ENCODE measurements at places on chromosomes 4 and X. TPM values are rescaled to one million over a fixed set of nuclear protein-coding genes. Genes with fewer than 3 reads are reported as not detected.

Gene ARSJ
- total RNA-seq = 6.7 TPM

Gene PGK1
- 216 TPM for total RNA-seq

Gene CXXC4
- total RNA-seq = 2.8 TPM

Gene PYURF
- 91.2 TPM for total RNA-seq

Gene CACNA1F
- 0.15 TPM for total RNA-seq

- no peak for DNase-seq
- H3K27me3 ChIP-seq = no peaks in the 10 kb centered on the region
These were observed 440.5 kb downstream of the MAPK10 start for GRCh38 chr4:85919200-85919887.

DNA sequence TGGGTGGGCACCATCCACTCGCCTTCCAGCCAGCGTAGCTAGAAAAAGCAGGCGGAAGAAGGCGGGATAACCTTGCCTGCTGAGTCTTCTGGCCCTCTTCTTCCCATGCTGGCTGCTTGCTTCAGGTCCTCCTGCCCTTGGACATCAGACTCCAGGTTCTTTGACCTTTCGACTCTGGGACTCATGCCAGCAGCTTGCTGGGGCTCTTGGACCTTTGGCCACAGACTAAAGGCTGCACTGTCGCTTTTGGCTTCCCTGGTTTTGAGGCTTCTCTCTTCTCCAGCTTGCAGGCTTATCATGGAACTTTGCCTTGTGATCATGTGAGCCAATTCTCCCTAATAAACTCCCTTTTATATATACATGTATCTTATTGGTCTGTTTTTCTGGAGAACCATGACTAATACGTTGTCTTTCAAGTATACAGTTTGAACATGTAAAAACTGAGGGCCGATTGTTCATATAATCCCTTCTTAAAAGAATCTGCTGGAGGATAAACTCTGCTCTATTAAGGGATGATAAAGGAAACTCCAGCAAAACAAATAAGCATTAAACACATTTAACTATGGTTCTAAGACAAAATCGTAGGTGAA is 116.6 kb upstream of the LCORL start:
- H3K27ac ChIP-seq = no peak overlapping the region
- H3K4me3 ChIP-seq = no peak overlapping the region
- no peaks in the 10 kb centered on the region for H3K27me3 ChIP-seq
- no peak for DNase-seq

DNA sequence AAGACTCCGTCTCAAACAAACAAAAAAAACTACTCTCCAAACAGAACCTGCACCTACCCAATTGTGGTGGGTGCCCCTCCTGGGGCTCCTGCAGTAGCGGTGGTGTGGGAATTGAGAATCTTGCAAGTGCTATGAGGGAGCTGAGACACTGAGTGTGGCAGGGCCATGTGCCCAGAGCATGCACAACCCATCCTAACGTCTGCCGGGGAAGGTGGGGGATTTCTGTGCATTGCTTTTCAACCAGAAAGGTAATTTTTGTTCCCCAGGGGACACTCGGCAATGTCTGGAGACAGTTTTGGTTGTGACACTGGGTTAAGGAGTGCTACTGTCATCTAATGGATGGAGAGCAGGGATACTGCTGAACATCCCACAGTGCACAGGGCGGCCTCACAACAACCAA is 35.7 kb downstream of the TBL1X start:
- no peaks in the 10 kb centered on the region for H3K27me3 ChIP-seq
- no peaks in the 10 kb centered on the region for H3K4me1 ChIP-seq
- DNase-seq = no peak

- H3K27me3 ChIP-seq = no peaks in the 10 kb centered on the region
- H3K27ac ChIP-seq = no peak overlapping the region
- H3K36me3 ChIP-seq = no peaks in the 10 kb centered on the region
- no peaks in the 10 kb centered on the region for H3K4me1 ChIP-seq
- no peak overlapping the region for H3K4me3 ChIP-seq
These were observed 44.4 kb downstream of the RAP1GDS1 start for GRCh38 chr4:98305576-98305975.

DNA sequence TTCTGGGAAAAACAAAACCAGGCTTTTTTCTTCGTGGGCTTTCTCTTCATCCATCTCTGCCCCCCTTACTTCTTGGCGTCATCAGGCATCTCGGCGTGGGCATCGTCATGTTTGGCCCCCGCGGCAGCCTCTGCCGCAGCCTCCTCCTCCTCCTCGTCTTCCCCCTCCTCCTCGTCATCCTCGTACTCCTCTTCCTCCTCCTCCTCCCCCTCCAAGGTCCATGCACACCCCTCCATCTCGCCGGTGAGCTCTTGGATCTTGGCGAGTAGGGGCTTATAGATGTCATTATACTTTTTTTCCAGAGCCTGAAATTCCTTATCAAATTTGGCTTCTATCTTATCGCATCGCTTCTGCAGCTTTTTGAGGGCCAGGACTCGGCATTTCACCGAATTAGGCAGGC is 488 bp downstream of the NAP1L5 start:
- H3K4me1 ChIP-seq = peaks cover 6% of the 10 kb centered on the region
- no peaks in the 10 kb centered on the region for H3K27me3 ChIP-seq
- no peaks in the 10 kb centered on the region for H3K36me3 ChIP-seq
- H3K4me3 ChIP-seq = peak overlapping the region; percentile 58

- H3K4me3 ChIP-seq = no peak overlapping the region
- no peaks in the 10 kb centered on the region for H3K4me1 ChIP-seq
- DNase-seq = no peak
- H3K36me3 ChIP-seq = no peaks in the 10 kb centered on the region
These were observed 74.6 kb downstream of the AMELX start for GRCh38 chrX:11367609-11368430.

DNA sequence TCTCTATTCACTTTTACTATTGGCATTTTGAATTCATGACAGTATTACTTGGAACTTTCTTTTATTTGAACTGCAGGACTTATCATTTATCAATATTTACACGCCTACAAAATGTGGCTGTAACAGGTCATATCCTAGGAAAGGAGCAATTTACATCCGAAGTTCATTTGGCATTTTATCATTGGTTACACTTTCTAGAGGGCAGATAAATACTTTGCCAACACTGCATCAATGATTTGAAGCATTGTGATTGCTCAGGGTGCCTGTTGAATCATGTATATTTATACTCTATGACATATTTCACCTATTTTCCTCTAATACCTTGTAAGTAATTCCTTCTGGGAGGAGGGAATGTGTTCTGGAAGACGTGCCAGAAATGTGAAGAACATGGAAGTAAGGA is 136.7 kb downstream of the MID1IP1 start:
- no peak overlapping the region for H3K4me3 ChIP-seq
- H3K36me3 ChIP-seq = no peaks in the 10 kb centered on the region

DNA sequence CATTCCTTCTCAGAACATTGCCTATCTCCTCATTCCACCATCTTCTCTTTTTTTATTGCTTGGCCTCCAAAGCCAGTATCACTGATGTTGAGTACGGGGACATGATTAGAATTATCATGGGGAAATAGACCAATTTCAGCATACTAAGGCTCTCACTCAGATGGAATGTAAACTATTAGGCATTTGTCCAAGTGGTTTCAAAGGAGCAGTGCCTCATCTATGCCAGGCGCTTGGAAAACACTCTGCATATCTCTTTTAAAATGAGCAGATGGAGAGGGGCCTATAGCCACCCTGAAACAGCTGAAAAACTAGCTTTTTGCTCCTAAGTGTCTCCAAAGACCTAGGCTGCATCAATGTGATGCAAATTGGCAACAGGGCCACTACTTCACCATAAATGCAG is 150.8 kb upstream of the DIPK2B start:
- H3K4me1 ChIP-seq = no peaks in the 10 kb centered on the region
- H3K36me3 ChIP-seq = no peaks in the 10 kb centered on the region
- H3K27me3 ChIP-seq = no peaks in the 10 kb centered on the region
- no peak overlapping the region for H3K4me3 ChIP-seq
- no peak overlapping the region for H3K27ac ChIP-seq

DNA sequence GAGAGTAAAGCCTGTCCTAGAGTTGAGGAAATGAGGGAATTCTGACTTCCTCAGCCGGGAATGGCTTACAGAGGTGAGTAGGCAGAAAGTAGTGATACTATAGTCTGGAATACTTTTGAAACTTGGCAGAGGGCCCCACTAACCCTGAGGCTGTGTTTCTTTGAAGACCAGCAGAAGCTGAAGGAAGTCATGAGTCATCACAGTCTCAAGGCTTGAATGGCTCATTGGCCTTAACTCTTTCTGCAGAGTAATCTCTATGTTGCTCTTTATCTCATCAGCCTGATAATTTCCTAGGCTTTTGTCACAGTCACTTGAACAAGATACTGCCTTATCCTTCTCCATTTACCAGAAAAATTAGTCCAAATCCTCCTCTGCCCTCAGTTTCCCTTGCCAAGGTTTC is 80.8 kb downstream of the ANKRD50 start:
- H3K4me1 ChIP-seq = no peaks in the 10 kb centered on the region
- no peak overlapping the region for H3K27ac ChIP-seq
- H3K4me3 ChIP-seq = no peak overlapping the region

DNA sequence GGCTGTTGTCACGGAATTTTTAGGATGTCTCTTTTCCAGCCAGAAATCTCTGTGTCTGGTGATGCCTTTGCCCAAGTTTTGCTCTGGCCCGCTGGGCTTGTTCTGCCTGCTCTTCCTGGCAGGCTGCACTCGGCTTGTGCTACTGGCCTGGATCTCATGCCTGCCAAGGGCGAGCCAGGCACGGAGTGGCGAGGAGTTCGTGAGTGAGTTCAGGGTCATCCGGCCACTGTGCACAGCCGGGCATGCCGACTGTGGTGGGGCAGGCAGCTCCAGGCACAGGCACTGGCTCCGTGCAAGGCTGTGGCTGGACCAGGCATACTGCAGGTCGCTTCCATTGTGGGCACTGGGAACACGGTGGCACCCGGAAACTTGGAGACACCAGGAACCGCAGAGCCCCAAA is 129.1 kb downstream of the ARHGAP10 start:
- H3K27ac ChIP-seq = no peak overlapping the region
- H3K4me3 ChIP-seq = no peak overlapping the region
- H3K4me1 ChIP-seq = peaks cover 23% of the 10 kb centered on the region
- no peak for DNase-seq
- H3K27me3 ChIP-seq = no peaks in the 10 kb centered on the region

- no peaks in the 10 kb centered on the region for H3K4me1 ChIP-seq
- H3K27me3 ChIP-seq = no peaks in the 10 kb centered on the region
- H3K4me3 ChIP-seq = no peak overlapping the region
These were observed 186.7 kb upstream of the WDFY3 start for GRCh38 chr4:85153221-85153620.

DNA sequence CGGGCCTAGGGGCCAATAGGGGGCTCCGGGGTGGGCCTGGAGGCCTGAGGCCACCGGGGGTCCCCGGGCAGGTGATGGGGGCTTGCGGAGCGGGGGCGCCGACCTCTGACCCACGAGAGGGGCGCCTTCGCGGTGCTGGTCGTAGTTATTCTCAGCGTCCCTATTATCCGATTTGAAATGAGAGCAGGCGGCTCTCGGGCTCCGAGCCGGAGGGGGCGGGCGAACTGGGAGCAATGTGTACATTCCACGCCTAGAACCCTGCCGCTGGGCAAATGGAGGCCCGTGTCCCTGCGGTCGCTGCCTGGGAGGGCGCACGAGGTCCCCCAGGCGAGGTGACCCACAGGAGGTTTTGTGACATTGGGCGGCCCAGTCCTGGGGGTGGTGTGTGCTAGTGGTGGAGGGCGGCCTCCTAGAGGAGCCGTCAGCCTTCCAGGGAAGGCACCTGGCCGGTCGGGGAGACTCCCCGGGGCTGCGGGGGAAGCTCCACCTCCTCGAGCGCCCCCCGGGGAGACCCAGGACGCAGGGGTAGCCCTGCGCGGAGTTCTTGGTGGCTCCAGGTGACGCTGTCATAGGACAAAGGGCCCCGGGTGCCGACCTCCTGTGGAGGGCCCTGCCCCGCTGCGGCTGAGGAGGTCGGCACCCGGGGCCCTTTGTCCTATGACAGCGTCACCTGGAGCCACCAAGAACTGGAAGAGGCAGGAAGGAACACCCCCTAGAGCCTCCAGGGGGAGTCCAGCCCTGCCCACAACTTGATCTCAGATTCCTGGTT is 102.6 kb upstream of the PRKX start:
- H3K4me1 ChIP-seq = peaks cover 1% of the 10 kb centered on the region
- H3K27ac ChIP-seq = peak overlapping the region; percentile 97
- peak; percentile 64 for DNase-seq
- H3K36me3 ChIP-seq = no peaks in the 10 kb centered on the region
- H3K4me3 ChIP-seq = peak overlapping the region; percentile 85

DNA sequence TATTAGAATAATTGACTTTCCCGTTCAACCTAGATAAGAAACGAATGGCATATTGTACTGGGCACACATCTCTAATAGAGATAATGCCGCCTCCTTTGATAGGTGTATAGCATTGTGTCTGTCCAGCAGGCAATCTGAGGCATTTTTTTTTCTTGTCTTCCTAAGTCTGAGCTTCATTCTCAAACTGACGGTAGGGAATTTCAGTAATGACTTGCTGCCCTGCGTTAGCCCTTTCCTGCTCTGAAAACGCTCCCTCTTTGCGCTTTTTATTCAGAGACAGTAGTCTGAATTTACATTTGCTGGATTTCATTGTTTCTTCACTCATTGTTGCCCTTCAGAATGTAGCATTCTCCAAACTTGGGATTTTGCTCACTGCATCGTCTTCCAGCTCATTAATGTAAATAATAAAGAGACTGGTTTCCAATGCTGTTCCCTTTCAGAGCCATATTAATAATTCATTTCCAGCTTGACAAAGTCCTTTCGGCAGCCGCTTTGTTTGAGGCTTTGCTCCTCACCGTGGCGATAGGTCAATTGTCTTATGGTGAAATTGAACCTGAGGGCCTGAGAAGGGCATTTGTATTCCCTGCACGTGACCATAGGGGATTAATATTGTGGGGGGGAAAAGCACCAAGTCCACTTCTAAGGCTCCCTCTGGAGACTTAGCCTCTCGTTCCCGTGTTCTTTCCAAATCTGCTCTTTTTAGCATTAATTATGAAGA is 412.1 kb downstream of the SMARCA1 start:
- H3K36me3 ChIP-seq = no peaks in the 10 kb centered on the region
- no peak for DNase-seq
- no peaks in the 10 kb centered on the region for H3K4me1 ChIP-seq
- no peak overlapping the region for H3K27ac ChIP-seq

DNA sequence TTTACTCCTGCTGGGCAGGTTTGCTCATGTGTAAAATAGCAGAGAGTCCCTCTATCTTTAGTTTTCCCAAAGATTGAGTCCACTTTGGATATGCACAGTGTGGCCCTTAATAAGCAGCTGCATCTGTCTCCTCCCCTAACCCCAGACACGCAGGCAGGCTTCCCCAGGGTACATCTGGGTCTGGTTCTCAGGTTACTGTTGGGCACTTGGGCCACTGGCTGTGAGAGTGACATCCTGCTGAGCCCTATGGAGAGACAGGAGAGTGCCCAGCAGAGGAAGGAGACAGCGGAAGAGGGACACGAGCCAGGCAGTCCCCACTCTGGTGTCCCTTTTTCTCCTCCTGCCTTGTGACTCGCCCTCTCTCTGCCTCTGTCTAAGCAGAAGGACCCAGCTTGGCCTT is 16.0 kb downstream of the XK start:
- no peaks in the 10 kb centered on the region for H3K4me1 ChIP-seq
- H3K4me3 ChIP-seq = no peak overlapping the region
- DNase-seq = no peak
- no peaks in the 10 kb centered on the region for H3K36me3 ChIP-seq

- H3K4me1 ChIP-seq = no peaks in the 10 kb centered on the region
- no peak for DNase-seq
- H3K4me3 ChIP-seq = no peak overlapping the region
These were observed 312.1 kb downstream of the PPP1R2C start for GRCh38 chrX:42465821-42466220.

All from ovary (tissue), 10 donors.